ENCODE measurements at places on chromosomes 3 and 15.

- DNase-seq, result no peak
Observed at GRCh38 chr3:133717424-133717823, 28.8 kb upstream of the TF start.

DNA sequence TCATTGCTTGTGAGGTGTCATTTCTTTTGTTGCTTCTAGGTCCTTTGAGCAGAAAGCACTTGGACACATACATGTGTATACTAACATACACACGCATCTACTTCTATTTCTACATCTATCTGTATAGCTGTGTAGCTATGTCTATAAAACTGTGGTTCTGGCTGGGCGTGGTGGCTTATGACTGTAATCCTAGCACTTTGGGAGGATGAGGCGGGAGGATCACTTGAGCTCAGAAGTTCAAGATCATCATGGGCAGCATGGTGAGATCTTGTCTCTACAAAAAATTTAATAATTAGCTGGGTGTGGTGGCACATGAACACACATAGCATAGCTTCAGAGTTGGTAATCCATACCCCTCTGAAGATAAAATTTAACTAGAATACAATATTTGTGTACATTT, 65.0 kb upstream of the MAGI1 start:
- DNase-seq, result no peak

- peak; percentile 4 for DNase-seq
Observed at GRCh38 chr3:113136071-113136470, 75.3 kb upstream of the BOC start.

- peak; percentile 22 for DNase-seq
Observed at GRCh38 chr3:18778598-18778997, 353.5 kb upstream of the SATB1 start.

GRCh38 chr3:127211118-127212060, 18.5 kb downstream of the PRR23E start:
- DNase-seq, result no peak

DNA sequence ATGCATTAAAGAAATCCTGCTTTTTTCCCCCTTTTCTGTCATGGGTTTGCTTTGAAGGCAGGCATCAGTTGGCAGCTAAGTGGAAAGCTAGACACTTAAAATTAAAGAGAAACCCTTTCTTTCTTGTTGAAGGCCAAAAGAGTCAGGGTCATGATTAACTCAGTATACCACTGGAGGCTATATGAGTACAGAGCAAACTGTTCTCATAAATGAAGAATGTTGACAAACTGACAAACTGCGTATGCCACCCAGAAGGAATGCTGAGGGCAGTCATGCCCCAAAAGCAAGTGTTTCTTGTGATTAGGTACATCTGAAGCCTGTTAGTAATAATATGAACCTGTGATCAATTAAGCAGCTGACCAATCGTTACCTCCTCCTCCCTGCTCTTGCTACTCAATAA, 43.6 kb upstream of the COL6A6 start:
- DNase-seq, result no peak

GRCh38 chr3:150920236-150920635, 15.0 kb upstream of the MINDY4B start:
- DNase-seq, result no peak

DNA sequence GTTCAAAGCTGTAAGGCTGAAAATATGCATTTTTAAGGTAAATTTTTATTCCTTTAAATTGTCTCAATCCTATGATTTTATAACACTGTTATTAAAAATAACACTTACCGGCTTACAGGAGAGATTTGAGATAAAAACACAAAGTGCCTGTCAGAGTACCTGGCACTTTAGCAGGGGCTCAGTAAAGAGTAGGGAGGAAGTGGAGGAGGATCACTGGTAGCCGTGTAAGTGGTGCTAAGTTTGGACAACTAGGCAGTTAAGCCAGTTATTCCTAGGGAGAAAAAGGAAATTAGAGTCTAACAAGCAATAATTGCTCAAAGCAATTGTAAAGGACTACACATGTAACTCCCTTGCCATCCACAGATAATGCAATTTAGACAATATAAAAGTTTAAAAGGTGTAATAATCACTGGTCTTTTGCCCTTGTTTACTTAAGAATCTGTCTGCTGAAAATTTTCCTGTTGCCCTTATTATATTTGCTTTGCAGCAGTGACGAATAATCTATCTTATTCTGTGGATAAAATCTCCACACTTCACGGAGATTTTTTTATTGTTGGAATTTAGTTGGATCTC, 204.8 kb downstream of the CDIN1 start:
- DNase-seq, result no peak

- DNase-seq, result no peak
Observed at GRCh38 chr15:41019174-41019573, 65.9 kb downstream of the CHAC1 start.

DNA sequence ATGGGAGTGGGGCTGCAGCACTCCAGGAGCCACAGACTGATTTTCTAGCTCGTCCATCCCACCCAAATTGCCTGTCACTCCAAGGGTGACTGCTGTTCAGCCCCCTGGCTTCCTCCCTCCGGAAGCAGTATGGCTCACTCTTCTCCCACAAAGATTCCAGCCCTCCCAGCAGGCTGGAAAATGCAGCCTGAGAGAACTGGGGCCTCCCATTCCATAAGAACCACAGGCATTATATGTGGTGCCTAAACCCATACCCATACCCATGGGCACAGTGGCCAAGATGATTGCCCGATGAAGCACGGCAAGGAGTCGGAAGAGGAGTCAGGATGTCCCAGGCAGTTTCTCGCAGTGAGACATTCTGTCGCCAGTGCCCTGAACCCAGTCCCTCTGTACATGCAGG, 6.0 kb upstream of the VILL start:
- DNase-seq, result no peak

GRCh38 chr3:27939521-27939920, 217.4 kb upstream of the EOMES start:
- DNase-seq, result no peak

GRCh38 chr3:123799544-123800361, 84.4 kb downstream of the MYLK start:
- no peak for DNase-seq

DNA sequence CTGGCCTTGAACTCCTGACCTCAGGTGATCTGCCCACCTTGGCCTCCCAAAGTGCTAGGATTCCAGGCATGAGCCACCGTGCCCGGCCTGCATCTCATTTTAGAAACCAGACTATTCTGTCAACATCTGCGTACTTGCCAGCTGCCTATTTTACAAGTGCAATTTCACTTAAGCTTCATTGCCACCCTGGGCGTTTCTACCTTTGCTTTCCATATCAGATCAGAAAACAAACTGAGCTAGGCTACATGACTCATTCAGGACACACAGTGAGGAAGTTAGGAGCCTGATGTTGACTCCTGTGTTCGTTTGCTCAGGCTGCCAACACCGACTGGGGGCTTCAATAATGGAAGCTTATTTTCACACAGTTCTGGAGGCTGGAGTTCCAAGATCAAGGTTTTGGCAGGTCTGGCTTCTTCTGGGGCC, 42.3 kb upstream of the KLHL25 start:
- DNase-seq, result no peak

GRCh38 chr3:148878095-148878494, 13.0 kb downstream of the CPA3 start:
- no peak for DNase-seq

- no peak for DNase-seq
Observed at GRCh38 chr15:42605796-42606195, 30.4 kb downstream of the STARD9 start.

DNA sequence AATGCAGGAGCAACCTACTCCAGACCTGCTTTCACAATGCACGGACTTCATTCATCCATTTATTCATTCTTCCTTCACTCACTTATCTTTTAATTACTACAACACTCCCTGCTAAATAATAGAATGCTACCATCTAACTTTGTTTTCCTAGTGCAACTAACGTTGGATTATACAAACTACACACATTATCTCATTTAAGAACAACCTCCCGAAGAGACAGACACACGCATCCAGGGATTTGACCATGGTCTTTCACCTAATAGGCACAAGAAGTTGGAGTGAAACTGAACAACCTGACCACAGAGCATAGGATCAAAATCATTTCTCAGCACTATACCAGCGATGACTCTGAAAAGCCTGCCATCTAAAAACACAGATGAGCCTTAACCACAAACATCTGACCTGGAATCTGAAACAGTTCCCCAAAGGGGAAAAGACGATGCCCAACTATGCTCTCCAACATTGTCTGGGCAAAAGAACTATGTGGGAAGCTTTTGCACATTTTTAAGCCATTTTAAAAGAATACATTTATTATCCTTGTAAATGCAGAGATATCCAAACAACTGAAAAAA, 21.0 kb downstream of the ZNF385D start:
- no peak for DNase-seq

GRCh38 chr3:45277636-45278035, 51.5 kb upstream of the TMEM158 start:
- DNase-seq, result no peak

DNA sequence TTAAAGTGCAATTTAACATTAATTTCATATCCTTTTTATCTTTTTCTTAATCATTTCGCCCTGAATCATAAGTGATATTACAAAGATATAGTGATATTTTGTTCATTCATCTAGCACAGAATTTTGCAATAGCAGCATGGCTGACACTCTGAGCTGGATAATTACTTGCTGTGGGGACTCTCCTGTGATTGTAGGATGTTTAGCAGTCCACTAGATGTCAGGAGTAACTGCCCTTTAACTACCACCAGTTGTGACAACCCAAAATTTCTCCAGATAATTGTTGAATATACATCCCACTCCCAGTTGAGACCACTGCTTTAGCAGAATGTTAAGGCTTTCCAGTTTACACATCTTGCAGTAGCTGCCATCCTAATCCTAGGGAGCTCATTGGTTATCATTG, 196.8 kb upstream of the MBNL1 start:
- peak; percentile 54 for DNase-seq

GRCh38 chr15:40847223-40847961, 3.5 kb downstream of the SPINT1 start:
- DNase-seq, result peak; percentile 10

- DNase-seq, result no peak
Observed at GRCh38 chr3:12613250-12613649, 50.7 kb downstream of the RAF1 start.

DNA sequence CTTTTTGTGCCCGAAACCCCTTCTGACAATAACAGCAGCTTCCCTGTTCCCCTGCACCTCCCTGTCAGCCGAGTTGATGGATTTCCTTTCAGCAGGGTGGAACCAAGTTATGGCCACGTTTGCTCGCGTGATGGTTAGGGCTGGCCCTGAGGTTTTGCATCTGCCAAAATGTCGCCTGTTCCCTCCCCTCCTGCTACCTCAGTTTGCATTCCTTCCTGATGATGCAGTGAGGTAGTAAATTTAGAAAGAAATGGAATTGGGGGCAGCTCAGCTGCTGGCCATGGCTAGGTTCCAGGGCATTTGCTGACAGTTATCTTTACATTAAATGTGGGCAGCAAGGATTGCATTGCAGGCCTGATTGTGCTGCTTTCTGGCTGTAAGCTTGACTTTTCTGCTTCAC, 13.2 kb downstream of the LIMD1 start:
- DNase-seq, result no peak

DNA sequence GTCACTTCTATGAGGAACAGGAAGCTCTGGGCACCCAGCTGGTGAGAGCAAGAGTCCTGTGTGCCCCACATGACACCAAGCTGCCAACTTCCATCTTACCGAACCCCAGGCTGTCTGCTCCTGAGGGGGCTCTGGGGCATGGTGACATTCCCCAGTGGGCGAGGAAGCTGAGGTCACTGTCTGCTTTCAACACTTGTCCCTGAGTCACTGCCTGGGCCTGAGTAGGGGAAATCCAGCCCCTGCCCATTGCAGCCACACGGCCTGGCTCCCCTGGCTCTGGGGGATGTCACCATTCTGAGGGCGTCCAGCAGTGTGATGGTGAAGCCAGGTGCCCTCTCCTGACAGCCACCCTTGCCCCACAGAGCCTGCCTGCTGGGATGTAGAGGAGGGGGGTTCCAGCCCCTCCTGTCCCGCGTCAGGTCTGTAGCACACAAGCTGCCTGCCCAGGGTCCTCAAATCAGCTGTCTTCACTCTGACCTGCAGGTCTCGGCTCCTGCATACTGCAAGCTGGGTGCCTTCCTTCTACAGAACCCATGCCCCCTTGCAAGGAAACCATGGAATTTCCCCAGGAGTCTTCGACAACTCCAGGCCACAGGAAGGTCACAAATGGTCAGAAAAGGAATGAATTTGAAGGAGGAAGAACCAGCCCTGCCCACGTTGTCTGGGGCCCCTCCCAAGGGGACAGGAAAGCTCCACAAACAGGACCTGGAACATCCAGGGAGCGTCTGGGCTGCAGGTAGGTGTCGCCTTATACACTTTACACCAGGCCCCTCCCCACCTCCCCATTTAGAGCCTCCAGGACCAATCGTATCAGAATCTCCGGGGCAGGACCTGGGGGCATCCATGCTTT, 69.9 kb upstream of the GATM start:
- no peak for DNase-seq

DNA sequence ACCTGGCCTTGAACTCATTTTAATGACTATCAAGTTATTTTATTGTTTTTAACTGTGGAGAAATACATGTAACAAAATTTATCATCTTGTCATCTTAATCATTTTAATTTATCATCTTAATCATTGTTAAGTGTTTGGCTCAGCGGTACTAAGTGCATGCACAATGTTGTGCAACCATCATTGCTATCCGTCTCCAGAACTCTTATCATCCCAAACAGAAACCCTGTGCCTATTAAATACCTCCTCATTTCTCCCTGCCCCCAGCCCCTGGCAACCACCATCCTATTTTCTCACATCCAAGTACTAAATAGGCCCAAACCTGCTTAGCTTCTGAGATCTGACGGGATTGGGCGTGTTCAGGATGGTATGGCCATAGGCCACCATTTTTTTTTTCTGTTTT, 51.5 kb upstream of the UBP1 start:
- DNase-seq, result no peak

GRCh38 chr15:56492236-56492635, 27.3 kb upstream of the MNS1 start:
- DNase-seq, result no peak

DNA sequence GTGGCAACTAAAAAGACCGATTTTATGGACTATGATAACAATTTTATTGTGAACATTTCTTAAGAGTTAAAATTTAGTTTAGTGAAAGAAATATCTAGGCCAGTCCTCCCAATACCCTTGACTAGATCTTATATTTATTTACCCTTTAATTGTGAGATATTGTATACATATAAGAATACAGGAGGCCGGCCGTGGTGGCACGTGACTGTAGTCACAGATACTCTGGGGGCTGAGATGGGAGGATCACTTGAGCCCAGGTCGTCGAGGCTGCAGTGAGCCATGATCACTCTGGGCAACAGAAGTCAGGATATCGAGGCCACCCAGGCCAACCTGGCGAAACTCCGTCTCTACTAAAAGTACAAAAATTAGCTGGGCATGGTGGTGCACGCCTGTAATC, 756 bp upstream of the RMDN3 start:
- no peak for DNase-seq

DNA sequence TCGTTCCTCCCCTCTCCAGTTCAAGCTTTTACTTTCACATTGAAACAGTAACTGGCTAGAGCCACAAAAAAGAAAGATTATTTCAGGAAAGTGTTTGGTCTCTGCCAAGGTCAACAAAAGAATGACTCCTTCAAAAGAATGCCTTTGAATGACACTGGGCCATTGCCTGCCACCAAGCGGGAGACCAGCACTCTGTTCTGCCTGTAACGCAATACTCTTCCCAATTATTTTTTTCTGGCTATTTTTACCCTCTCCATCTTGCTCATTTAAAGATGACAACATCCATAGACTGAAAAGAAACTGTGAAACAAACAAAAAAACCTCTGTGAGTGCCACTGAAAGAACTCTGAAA, 37.3 kb downstream of the EHHADH start:
- DNase-seq, result no peak
